ENCODE measurements at places on chromosomes 13 and 19.

DNA sequence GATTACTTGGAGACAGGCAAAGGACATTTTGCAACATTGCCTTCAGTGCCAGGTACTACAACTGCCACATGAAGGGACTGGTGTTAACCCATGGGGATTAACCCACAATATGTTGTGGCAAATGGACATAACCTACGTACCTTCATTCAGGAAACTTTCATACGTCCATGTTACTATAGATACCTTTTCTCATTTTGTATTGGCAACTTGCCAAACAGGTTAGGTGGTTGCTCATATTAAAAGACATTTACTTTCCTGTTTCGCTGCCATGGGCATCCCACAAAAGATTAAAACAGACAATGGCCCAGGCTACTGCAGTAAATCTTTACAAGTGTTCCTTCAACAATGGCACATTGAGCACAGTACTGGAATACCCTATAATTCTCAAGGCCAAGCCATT lies 925.3 kb downstream of the SLITRK6 start:
- no peak for DNase-seq

DNA sequence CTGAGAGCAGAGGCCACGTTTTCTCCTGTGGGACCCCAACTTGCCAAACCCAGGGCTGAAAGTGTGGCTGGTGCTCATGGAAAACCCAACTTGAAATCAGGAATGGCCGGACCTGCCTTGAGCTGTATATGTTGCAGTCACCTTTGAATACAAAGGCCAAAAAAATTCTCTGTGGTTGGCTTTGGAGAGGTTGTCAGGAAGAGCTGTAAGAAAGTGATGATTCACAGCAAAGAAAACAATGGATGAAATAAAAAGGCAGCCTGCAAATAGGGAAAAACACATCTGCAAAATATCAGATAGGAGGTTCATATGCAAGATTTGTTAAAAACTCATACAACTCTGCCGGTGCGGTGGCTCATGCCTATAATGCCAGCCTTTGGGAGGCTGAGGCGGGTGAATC lies 715.8 kb downstream of the UQCRFS1 start:
- no peak for DNase-seq

GRCh38 chr19:787536-787935 lies 9.7 kb upstream of the PTBP1 start:
- DNase-seq = no peak

- no peak for DNase-seq
Observed at GRCh38 chr13:39501702-39502324, 101.2 kb downstream of the LHFPL6 start.

- DNase-seq = no peak
Observed at GRCh38 chr13:34654647-34655046, 287.4 kb upstream of the NBEA start.

DNA sequence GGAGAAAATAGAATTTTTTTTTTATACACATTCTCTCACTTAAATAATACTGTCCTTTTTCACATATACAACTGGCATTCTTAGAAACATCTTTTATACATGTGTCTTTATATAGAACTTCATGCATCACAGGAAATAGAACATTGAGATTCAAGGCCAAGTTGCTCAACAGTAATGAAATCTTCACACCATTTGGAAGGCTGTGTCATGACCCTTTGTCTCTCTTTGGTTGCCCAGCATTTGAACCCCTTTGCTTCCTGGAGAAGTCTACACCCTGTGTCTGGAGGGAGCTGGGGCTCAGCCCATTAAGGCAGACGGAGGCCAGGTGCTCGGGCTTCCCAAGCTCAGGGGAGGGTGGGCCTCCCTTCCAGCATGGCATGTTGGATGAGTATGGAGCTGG lies 41.1 kb downstream of the B3GLCT start:
- no peak for DNase-seq

DNA sequence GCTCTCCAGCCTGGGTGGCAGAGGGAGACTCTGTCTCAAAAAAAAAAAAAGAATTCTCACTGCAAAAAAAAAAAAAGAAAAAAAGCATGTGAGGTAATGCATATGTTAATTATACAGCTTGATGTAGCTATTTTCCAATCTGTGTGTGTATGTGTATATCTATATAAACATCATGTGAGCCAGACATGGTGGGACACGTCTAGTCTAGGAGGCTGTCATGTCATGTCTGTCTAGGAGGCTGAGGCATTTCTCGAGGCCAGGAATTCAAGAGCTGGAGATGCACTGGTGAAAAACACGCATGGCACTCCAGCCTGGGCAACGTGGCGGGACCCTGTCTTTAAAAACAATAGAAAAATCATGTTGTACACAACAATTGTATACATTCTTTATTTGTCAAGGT lies 6.9 kb upstream of the SBK3 start:
- DNase-seq = no peak

DNA sequence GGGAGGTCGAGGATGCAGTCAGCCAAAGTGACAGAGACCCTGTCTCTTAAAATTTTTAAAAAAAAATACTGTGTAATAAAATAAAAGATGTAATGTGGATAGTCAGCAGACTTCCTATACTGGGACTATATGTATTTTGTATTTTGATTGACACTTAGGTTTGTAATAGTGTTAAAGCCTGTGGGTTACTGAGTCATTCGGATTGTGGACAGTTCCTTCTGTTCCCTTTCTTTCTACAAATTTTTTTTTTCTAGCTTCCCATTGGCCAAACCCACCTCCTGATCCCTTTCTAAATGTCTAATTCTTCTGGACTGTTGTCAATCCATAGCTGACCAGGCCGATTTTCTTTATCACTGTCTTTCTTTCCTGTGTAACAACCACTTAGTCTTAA lies 108.0 kb downstream of the DNAJC3 start:
- no peak for DNase-seq

DNA sequence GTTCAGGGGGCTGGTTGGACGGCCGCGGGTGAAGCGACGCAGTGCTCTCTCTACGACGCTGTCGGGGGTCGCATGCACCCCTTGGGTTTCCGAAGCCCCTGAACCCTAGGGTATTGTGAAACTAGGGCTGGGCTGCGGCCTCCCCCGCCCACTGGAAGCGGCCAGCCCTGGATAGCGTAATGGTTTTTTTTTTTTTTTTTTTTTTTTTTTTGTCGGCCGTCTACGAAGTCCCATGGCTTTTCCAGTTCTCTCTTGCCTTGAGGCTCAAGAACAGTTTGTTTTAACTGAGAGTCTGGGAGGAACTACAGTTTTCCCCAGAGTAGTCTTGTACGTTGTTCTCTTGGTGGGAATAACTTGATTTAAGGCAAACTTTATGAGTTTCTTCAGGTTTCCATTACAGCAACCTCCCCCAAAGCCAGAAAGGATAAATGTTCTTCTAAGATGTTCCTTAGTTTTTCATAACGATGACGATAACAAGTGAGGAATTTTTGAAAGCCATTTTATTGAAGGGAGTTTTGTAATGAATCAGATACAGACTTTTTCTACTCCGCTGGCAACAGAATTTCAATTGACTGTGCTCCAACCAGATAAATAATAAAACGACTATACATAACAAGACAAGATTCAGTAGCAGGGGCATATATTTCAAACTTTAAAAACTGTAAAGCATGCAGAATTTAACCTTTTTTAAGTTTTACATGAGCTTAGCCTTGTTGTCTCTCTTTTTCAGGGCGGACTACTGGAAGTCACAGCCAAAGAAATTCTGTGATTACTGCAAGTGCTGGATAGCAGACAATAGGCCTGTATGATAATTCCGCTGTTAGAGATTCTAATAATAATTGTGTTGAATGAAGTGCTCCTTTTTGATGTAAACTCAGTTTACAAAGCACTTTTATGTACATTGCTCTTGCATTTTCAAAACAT lies 867 bp downstream of the WBP4 start:
- no peak for DNase-seq

DNA sequence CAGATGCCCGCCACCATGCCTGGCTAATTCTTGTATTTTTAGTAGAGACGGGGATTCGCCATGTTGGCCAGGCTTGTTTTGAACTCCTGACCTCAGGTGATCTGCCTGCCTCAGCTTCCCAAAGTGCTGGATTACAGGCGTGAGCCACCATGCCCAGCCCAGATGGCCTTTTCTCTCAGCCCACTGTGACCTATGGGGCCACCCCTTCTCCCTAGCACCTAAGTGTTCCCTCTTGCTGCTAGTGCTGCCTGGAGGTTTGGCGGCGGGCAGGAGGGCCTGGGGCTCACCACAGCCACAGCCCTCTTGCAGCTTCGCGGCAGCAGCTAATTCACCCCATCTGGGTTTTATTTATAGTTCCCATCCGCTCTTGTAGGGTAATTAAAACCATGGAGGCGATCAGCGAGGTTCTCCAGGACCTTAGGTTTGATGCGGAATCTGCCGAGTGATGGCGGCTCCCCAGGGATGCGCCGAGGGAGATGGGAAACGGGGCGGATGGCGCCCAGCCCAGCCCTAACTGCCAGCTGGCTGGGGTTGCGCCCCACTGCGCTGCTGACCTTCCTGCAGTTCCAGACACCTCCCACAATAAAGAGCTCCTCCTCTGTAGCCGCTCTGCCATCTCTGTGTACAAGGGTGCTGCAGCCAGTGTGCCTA lies 3.3 kb downstream of the REX1BD start:
- DNase-seq = no peak

DNA sequence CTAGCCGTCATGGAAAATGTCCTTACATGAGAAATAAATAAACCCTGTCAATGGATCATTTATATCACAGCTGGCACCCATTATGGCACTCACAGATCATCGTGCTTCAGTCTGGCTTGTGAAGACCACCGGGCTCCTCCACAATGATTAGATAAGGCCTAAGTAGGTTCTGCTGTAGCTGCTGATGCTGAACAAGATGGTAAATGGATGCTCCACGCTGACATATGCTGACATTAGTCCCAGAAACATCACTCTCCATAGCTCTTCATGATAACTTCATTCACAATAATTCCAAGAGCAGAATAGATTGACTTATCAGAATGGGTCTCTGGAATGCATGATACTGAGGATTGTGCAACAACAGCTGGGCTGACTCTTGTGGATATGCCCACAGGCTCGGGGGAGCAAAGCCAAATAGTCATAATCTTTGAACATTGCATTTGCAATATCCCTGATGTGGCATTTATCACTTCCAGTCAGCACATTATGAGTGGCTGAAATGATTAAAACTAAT lies 63.8 kb upstream of the RXFP2 start:
- no peak for DNase-seq

DNA sequence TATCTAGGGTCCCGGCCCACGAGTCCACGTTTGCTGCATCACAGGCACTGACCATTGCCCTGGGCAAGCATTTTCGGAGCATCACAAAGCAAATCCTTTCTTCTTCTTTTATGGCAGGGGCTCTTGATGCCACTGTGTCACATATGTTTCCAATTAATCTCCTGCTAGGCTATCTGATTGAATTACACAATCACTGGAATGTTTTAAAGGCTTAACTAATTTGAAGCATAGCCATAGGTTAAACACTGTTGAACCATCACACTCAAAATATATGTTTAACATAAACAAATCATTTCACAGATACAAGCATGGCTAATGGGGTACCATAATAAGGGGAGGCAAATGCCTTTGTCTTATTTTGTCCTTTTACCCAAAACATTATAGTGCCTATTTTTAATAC lies 338.3 kb downstream of the POU4F1 start:
- no peak for DNase-seq

GRCh38 chr13:38494445-38494844 lies 144.8 kb downstream of the UFM1 start:
- no peak for DNase-seq

DNA sequence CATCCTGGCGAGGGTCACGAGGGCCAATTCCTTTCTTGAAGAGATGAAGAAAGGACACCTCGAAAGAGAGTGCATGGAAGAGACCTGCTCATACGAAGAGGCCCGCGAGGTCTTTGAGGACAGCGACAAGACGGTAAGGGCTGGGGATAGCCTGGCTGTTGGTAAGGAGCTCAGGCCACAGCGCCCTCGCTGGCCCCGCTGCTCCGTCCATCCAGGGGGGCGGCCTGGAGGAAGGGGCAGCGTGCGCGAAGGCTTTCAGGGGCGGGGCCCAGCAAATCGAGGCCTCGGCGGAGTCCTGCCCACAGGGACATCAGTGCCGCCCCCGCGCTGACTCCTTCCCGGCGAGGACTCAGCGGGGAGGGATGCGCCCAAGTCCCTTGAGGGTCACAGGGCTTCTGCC lies 6.9 kb downstream of the F10 start:
- DNase-seq = no peak

DNA sequence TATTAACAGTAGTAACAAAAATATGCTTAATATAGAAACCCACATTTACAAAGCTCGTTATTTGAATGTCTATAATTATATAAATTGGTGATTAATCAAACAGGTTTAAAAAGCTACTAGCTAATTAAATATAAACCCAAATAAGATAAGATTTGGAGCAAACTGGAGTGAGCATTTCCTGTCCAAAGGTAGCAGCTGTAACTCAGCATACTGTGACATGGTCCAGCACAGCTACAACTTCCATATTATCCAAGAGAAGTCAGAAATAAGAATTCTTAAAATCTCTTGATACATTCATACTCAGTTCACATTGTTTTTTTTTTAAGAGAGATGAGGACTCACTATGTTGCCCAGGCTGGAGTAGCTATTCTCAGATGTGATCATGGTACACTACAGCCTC lies 8.5 kb downstream of the MTRF1 start:
- DNase-seq = no peak

- no peak for DNase-seq
Observed at GRCh38 chr19:4700693-4700970, 23.0 kb downstream of the DPP9 start.

DNA sequence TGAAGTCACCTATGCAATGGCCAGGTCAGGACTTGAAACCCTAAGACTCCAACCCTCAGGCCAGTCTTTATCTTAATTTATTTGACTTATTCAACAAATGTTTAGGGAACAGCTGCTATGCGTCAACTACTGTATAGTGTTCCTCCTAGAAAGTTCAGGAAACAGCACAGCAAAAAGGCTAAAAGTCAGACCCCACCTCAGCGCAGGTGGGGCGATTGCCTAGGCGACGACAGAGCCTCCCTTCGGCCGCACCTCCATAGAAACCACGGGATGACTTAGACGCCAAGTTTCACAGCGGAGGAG lies 502 bp downstream of the VRK3 start:
- no peak for DNase-seq

- no peak for DNase-seq
Observed at GRCh38 chr13:20192836-20193161, at the start of gene GJB2. Gene GJB2, minus strand, starts transcription at chr13:20192938. Its CDS starts 3,357 bp downstream, at chr13:20189581.

DNA sequence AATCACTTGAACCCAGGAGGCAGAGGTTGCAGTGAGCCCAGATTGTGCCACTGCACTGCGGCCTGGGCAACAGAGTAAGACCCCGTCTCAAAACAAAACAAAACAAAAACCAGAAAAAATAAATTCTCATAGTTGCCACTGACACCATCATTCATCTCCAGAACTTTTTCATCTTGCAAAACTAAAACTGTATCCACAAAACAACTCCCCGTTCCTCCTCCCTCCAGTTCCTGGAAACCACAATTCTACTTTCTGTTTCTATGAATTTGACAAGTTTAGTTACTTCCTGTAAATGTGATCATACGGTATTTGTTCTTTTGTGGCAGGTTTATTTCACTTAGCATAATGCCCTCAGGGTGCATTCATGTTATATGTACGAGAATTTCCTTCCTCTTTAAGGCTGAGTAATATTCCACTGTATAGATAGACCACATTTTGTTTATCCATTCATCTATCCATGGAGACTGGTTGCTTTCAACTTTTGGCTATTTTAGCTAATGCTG lies 13.2 kb upstream of the ADGRE5 start:
- peak; percentile 78 for DNase-seq

- DNase-seq = no peak
Observed at GRCh38 chr19:38209152-38209551, 14.9 kb downstream of the DPF1 start.

- no peak for DNase-seq
Observed at GRCh38 chr13:24925318-24926231, 161.6 kb downstream of the RNF17 start.

GRCh38 chr13:23876265-23876664 lies 12.9 kb downstream of the MIPEP start:
- no peak for DNase-seq

All from CD4-positive, alpha-beta memory T cell (primary cell).